Stimulated activated CD8-positive, alpha-beta memory T cell treated with anti-CD3 and anti-CD28 coated beads, Interleukin-7, amount 100 ng/mL, for 24 hours (primary cell): ENCODE measurements at places on chromosomes 3 and 15.

- DNase-seq, result no peak
Measured at GRCh38 chr3:12512534-12513118, 28.3 kb downstream of the TSEN2 start.

GRCh38 chr3:155560594-155560993 is 184.3 kb downstream of the PLCH1 start:
- no peak for DNase-seq

GRCh38 chr3:129583289-129583688 is 23.2 kb downstream of the PLXND1 start:
- DNase-seq, result no peak

GRCh38 chr15:26870346-26870745 is 3.5 kb downstream of the GABRA5 start:
- no peak for DNase-seq

- DNase-seq, result no peak
Measured at GRCh38 chr3:117853923-117854668, 1144.5 kb downstream of the TUSC7 start.

GRCh38 chr3:177104299-177104992 is 92.8 kb downstream of the TBL1XR1 start:
- no peak for DNase-seq

GRCh38 chr3:58633157-58633865 is 33.3 kb downstream of the FAM3D start:
- DNase-seq, result no peak

GRCh38 chr3:14915636-14916222 is 31.7 kb upstream of the NR2C2 start:
- no peak for DNase-seq

GRCh38 chr3:197026481-197026866 is 3.1 kb downstream of the MELTF start:
- DNase-seq, result no peak

DNA sequence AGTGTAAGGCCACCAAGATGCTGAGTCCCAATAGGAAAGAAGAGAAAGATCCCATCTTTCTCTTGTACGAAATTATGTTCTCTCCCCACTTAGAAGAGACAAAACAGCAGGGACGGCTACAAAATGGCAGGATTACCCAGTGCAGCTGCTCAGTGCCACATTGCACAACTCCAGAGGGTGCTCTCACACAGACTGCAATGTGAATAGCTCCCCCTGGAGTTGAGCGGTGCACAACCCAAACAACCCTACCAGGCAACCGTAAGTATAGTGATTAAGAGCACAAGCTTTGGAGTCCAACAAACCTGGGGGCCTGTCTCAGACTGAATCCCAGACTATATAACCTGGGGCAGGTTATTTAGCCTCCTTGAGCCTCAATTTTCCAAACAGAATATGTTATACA is 3.1 kb upstream of the BHLHE40 start:
- peak; percentile 23 for DNase-seq

- DNase-seq, result no peak
Measured at GRCh38 chr3:120909602-120909878, 1.5 kb downstream of the STXBP5L start.

DNA sequence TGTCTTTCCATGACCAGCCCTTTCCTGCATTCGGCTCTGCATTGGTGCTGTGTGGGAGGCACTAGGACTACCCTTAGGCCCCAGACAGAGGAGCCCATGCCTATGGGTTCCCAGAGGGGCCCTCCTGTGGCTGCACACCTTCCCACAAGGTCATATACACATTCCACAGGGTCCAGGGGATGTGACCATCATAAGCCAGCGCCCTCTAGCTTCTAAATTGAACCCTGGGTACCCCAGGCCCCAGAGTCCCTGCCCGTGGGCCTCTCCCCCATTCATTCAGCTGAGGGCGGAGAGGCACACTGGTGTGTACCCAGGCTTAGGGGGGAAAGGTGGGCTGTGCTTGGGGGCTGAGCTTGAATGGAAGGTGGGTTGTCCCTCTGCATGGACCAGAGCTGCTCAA is 10.2 kb upstream of the SLC6A6 start:
- DNase-seq, result no peak

DNA sequence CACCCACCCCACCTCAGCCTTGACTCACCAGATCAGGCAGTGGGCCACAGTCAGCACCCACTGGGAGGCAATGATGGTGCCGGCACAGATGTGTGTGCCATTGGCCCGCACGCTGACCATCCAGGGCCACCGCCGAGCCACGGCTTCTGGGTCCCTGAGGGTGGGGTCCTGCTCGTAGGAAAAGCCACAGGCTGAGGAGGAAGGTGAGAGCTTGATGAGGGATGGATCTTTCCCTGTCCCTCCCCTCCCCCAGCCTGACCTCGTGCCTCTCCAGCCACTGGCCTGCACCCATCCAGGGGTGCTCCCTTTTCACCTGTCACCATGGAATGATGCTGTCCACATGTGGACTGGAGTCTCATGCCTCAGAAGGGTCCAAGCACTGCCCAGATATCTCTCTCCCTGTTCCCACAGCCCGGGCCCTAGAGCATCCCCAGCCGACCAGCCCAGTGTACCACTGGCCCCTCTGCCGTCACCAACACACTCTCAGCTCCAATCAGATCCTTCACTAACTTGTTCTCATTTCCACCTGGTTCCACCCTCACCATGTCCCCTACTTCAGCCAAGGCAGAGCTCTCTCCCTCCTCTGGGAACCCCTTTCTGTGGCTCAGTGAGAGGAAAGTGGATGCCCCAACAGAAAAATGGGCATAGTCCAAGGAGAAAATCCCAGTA is 2.0 kb downstream of the PRSS50 start:
- DNase-seq, result no peak

GRCh38 chr3:4850211-4850927 is 128.9 kb upstream of the BHLHE40 start:
- DNase-seq, result no peak

DNA sequence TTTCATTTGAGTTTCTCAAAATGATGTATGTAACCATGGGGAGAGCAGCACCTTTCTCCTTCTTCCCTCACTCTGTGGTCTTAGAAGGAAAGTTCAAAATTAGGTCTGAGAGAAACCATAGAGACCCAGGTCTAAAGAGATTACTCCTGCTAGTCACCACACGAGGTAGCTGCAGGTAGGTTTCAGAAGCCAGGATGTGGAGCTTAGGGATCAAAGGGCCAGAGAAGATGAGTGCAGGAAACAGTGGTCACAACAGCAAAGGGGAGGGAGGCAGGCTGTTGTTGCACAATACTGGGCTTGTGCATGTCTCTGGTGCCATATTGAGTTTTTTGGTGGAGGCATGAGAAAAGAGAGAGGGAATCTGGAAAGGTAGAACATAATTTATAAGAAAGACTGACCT is 583.6 kb downstream of the AGBL1 start:
- DNase-seq, result no peak

DNA sequence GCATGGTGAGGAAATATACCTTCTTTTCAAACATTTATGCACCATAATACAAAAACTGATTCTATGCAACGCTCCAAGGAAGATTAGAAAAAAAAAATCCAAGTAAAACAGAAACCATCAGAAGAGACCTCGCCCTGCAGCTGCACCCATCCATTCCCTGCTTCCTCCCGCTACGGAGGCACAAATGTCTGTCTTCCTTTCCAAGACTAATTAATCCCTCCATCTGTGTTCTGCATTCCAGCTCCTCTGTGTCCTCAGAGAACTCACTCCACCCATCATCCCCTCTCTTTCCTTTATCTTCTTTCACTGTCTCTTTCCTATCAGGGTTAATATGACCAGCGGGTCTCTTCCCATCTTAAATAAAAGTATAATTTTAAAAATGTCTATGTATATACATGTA is 196.1 kb downstream of the ADAMTSL3 start:
- no peak for DNase-seq

GRCh38 chr15:70357453-70357852 is 259.7 kb upstream of the TLE3 start:
- no peak for DNase-seq

- no peak for DNase-seq
Measured at GRCh38 chr3:69438476-69438875, 52.6 kb upstream of the FRMD4B start.

DNA sequence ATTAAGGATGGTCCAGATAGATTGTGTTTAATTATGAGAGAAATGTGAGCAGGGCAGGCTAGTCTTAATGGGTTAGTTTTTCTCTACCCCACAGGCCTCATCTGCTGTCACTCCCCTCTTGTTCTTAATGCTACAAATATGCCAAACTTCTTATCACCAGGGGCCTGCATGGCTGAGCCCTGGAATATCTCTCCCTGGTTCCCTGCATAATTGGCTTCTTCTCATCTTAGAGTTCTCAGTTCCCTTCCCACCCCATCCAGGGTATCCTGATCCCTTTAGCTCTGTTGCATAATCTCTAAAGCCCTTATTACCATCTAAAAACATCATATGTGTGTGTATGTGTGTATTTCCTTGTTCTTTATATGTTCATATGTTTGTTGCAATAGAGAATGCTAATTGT is 279.6 kb downstream of the LSAMP start:
- no peak for DNase-seq

GRCh38 chr3:194654443-194654842 is 17.5 kb downstream of the LSG1 start:
- DNase-seq, result no peak

- no peak for DNase-seq
Measured at GRCh38 chr3:116701070-116701469, 8.5 kb upstream of the TUSC7 start.

GRCh38 chr3:144496141-144496835 is 524.7 kb downstream of the DIPK2A start:
- no peak for DNase-seq

- DNase-seq, result no peak
Measured at GRCh38 chr3:79097964-79098660, 669.7 kb downstream of the ROBO1 start.

GRCh38 chr15:76150513-76150912 is 90.7 kb downstream of the TMEM266 start:
- DNase-seq, result no peak

DNA sequence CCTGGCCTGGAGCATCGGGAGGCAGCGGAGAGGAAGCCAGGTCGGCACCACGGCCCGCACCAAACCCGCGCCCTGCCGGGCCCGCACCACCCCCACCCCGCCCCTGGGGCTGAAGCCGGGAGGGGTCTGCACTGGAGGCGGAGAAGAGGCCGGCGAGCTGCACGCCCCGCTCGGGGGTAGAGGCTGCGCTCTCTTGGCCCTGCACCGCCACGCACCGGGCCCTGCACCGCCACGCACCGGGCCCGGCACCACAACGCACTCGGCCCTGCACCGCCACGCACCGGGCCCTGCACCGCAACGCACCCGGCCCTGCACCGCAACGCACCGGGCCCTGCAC is 41.4 kb downstream of the MUC20 start:
- no peak for DNase-seq

- DNase-seq, result no peak
Measured at GRCh38 chr3:52454938-52455282, 494 bp upstream of the NISCH start.
